ENCODE measurements at places on chromosomes 2 and 18. TPM values are rescaled to one million over a fixed set of nuclear protein-coding genes. Genes with fewer than 3 reads are reported as not detected.

Gene IHH
- 0.22 TPM for total RNA-seq

Gene RGPD4
- 0.08 TPM for total RNA-seq

Gene LYPD1
- 21.5 TPM for total RNA-seq

Gene ALLC
- total RNA-seq, result 0.06 TPM

Gene RNASEH1
- 52.0 TPM for total RNA-seq

Gene SIX3
- 0.58 TPM for total RNA-seq

Gene MPV17
- total RNA-seq, result 78.0 TPM

All from A549 treated with CORT108297 at 1 μM for 4 hours (cell line).